ENCODE measurements at places on chromosomes 2 and 18. TPM values are rescaled to one million over a fixed set of nuclear protein-coding genes. Genes with fewer than 3 reads are reported as not detected.

AFF3 gene
- 5.7 TPM for total RNA-seq

MLPH gene
- total RNA-seq: not detected

STARD6 gene
- total RNA-seq: not detected

DUSP28 gene
- total RNA-seq: 7.9 TPM

FSHR gene
- total RNA-seq: not detected

INPP5D gene
- 43.6 TPM for total RNA-seq

MROH2A gene
- not detected for total RNA-seq

PLGLB1 gene
- total RNA-seq: 0.85 TPM

DNA sequence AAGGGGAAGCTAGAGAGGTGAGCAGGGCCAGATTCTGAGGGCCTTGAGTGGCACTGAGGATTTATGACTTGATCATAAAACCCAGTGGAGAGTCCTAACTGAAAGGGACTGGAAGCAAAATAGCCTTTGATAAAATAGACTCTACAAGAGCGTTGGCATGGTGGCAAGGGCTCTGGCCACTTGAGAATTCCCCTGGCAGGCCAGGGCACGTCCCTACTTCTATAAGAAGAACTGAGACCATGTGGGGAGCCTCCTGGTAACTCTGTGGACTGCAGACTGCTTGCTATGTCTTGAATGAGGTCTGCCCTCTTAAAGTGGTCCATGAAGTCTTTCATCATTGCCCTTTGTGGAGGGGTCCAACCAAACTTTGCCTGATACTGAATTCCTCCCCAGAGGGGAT lies 324.8 kb downstream of the ALK start:
- no peaks in the 10 kb centered on the region for H3K4me1 ChIP-seq
- H3K36me3 ChIP-seq: no peaks in the 10 kb centered on the region
- H3K4me3 ChIP-seq: no peak overlapping the region
- peaks cover 2% of the 10 kb centered on the region for H3K27me3 ChIP-seq
- no peak for DNase-seq
- H3K27ac ChIP-seq: no peak overlapping the region

- H3K27ac ChIP-seq: no peak overlapping the region
- no peak overlapping the region for H3K4me3 ChIP-seq
- H3K36me3 ChIP-seq: no peaks in the 10 kb centered on the region
- H3K27me3 ChIP-seq: no peaks in the 10 kb centered on the region
- DNase-seq: peak; percentile 84
- H3K4me1 ChIP-seq: no peaks in the 10 kb centered on the region
These were observed 34.1 kb downstream of the WDR35 start for GRCh38 chr2:19955544-19956422.

GRCh38 chr2:100142393-100142792 lies at the start of gene AFF3:
AFF3 (minus strand) TSS chr2:100142590; CDS start chr2:100104454, 38,136 bp downstream.
- peaks cover 40% of the 10 kb centered on the region for H3K4me1 ChIP-seq
- peaks cover 28% of the 10 kb centered on the region for H3K27me3 ChIP-seq
- peaks cover 2% of the 10 kb centered on the region for H3K36me3 ChIP-seq
- H3K27ac ChIP-seq: peak within 1 kb of the TSS; percentile 83
- peak; percentile 86 for DNase-seq

DNA sequence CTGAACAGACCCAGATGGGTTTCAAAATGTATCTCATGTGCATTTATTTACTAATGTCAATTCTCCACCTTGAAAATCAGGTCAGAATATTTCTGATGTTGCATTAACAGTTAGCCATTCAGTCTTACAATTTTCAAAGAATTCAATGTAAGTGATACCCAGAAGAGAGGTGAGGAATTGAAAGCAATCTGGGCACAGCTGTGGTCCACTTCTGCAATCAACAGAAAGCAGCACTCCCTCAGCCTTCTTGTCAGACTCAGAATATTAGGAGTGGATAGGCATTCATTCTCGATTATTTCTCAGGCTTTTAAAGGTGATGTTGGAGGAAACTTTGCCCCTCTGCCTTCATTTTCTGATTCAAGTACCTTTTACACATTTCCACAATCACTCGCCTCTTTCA lies 15.7 kb downstream of the CCL20 start:
- no peaks in the 10 kb centered on the region for H3K36me3 ChIP-seq
- DNase-seq: no peak
- no peaks in the 10 kb centered on the region for H3K27me3 ChIP-seq
- no peak overlapping the region for H3K27ac ChIP-seq
- H3K4me1 ChIP-seq: peaks cover 4% of the 10 kb centered on the region

- peaks cover 11% of the 10 kb centered on the region for H3K4me1 ChIP-seq
- no peak for DNase-seq
- H3K36me3 ChIP-seq: no peaks in the 10 kb centered on the region
These were observed 4.4 kb downstream of the MBOAT2 start for GRCh38 chr2:8999102-8999446.

- H3K27ac ChIP-seq: no peak overlapping the region
- DNase-seq: no peak
- H3K27me3 ChIP-seq: no peaks in the 10 kb centered on the region
- peaks cover 60% of the 10 kb centered on the region for H3K4me1 ChIP-seq
These were observed 133.7 kb downstream of the SMAD7 start for GRCh38 chr18:48817021-48817461.

DNA sequence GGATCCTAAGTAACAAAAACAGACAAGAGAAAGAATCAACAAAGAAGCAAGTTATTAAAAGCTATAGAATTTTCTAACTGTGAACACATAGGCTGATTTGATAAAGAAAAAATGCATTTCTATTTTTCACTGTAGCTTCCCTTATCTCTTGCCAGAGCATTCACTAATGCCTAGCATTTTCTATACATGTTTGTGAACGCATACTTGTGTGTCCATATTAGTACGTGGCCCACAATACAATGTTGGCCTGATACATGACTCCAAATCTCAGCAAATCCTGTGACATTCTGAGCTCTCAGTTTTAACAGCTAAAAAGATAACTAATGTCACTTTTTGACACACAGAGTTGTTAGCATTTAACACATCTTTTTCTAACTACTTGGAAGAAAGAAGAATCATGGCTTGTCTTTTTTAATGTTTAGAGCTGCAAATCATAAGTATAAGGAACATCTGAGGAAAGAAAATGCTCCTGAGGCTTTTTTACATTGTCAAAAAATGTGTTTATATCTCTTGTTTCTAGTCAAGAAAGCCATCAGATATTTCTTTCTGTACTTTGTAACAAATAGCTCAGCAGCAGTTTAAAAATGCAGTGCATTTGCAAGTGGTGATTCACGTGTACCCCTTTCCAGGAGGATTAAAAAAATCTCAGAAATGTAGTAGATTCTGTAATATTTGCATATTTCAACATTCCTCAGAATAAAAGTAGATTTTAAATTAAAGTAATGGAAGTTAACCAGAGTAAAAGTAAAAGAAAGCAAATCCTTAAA lies 1646.8 kb upstream of the TMEFF2 start:
- no peak for DNase-seq
- no peaks in the 10 kb centered on the region for H3K36me3 ChIP-seq
- no peak overlapping the region for H3K4me3 ChIP-seq
- H3K27me3 ChIP-seq: no peaks in the 10 kb centered on the region
